NCI-H1930 (cell line): ENCODE measurements at places on chromosomes 5 and 9.

GRCh38 chr9:128409978-128410377, 10.7 kb upstream of the CERCAM start:
- DNase-seq = no peak

DNA sequence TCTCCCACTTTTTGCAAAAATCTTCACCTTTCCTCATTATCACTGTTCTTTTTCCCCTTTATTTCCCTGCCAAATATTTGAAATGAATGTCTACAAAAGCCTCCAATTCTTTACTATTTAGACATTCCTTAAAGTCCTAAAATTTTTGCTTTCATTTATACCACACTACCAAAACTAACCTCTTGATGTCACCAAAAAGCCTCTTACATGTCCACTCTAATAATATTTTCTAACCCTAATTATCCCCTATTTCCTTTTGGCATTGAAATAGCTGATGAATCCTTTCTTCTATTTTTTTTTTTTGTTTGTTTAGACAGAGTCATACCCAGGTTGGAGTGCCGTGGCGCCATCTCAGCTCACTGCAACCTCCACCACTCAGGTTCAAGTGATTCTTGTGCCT, 32.3 kb upstream of the NRG2 start:
- no peak for DNase-seq

DNA sequence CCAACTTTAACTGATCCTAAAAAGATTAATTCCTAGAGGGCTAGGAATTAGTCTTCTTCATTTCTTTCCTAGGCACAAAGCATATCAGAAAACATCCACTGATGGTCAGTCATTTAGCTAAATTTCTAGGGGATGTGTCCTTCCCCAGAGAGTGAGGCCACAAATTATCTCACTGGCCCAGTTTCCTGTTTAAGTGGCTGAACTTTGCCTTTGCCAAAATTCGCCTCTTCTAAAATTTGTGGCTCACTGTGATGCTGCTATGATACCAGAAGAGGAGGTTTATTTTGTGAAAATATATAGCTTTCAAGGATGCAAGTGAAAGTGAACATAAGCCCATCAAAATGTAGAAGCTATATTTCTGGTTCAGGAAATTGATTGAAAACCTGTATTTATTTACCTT, 98.1 kb upstream of the FER start:
- no peak for DNase-seq

DNA sequence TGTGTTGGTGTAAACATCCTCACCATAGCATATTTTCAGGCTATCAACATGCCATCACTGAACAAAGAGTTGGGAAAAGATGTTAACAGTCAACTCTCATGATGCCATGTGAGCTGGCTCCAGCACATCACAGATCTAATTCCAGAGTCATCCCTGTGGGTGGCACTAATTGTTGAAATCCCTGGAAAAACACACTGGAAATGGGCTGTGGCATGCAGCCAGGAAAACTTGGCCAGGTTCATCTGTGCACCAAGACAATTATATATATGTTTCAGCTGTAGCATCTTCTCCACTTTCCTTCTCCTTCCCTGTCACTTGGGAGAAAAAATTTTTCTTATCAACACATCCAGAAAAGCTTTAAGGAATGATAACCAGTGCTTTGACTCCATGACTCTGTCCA, 313.7 kb downstream of the TRIM32 start:
- no peak for DNase-seq

DNA sequence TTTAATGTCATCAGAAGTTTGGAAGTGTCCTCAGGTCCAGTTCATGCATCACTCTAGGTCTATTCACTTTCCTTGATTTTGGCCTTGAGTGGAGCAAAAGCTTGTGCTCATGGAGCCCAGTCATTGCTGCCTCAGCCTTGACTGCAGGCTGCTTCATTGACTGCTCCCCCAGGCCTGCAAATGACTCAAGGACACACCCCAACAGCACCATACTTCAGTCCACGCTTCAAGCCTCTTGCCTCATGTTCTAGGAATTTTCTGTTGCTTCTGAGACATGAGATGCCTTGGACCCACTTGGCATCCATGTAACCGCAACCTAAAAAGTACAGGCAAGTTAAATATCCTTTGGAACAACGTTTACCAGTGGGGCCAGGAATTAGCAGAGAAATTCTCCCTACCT, 193.7 kb downstream of the PIK3R1 start:
- no peak for DNase-seq

DNA sequence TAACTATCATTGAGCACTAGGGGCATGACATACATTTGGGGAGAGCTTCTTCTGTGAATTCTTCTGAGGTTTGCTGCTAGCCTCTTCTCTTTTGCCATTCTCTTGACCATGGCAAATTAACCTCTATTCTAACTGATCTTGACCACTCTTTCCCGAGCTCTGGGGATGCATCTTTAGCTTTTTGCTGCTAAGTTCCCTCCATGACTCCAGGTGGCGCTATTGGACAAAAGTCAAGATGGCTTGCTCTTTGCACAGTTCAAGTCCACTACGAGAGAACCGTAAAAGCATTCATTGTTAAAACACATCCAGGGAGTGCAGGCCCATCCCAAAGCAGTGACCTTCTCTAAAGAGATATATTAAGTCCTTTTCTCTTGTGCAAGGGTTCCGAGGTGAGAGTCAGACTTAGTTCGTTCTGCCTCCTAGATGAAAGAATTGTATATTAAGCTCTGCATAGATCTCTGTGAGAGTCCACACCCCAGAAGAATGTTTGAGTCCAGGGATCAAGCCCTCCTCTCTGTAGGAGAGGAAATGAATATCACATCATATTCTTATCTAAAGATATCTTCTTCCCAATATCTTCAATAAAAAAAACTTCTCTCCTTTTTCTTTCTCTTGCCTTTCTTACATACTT, 1152.9 kb upstream of the CDH6 start:
- DNase-seq = peak; percentile 60

GRCh38 chr9:2066312-2067273, 51.4 kb downstream of the SMARCA2 start:
- no peak for DNase-seq

- no peak for DNase-seq
Measured at GRCh38 chr5:179168664-179169063, 108.5 kb downstream of the ZNF354C start.

GRCh38 chr5:137891849-137892248, 2.6 kb downstream of the PKD2L2 start:
- no peak for DNase-seq

DNA sequence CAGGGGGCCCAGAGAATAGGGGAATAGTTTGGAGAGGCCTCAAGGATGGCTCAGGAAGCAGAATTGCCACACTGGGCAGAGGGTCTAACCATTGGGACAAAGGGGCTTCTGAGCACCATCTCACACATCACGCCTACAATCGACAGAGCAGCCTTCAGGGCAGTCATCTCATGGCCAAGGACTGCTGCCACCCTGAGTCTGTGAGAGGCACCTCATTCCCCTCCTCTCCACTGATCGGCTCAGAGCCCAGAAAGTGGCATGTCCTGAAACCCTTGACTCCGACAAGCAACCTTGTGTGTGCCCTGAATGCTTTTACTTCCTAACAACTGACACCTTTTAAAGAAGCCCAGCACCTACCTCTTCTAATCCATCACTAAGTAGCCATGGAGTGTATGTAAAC, 128.9 kb upstream of the PTPN3 start:
- DNase-seq = no peak

DNA sequence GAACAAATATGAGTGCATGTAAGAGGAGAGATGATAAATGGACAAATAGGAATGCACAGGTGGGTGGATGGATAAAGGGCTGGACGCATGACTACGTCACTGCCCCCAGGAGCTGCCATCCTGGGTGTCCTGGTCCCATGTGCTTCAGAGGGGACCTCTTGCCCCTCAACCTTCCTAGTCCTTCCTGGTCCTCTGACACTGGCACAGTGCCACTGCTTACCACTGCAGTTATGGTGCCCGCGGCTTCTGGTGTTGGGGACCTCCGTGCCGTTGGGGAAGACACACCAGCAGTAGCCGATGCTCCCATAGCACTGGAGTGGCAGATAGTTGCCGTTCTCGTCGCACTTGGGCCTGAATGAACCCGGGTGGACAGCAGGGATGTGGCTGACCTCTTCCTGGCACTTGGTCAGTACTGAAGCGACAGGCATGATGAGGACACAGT, 9.8 kb downstream of the CD74 start:
- DNase-seq = no peak

DNA sequence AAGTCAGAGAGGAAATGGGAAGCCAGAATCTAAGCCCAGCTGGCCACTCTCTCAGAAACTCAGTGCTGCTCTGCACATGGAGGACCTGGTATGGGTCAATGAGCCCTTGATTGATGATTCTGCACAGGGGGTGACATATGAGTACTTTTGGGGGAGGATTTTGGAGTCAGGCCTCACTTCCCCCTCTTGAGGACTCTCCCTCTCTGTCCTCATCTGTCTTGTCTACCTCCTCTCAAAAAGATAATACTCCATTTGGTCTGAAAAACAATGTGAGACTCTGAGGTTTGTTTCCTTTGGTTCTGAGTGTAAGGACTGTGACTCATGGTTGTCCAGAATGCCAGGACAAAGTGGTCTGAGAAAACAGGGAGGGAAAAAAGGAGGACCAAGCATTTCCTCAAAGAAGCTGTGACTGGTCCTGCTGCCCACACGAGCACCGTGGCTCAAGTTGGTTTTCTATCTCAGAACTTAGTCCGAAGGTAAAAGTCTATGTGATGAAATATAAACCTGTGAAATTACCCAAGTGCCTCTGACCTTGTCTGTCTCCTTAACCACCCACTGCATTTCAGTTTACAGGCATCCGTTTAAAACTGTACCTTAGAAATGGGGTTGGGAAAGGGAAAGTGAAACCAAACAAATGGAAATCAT, 11.1 kb downstream of the TTC39B start:
- DNase-seq = no peak

- no peak for DNase-seq
Measured at GRCh38 chr5:177297922-177298321, 5.6 kb downstream of the RAB24 start.

DNA sequence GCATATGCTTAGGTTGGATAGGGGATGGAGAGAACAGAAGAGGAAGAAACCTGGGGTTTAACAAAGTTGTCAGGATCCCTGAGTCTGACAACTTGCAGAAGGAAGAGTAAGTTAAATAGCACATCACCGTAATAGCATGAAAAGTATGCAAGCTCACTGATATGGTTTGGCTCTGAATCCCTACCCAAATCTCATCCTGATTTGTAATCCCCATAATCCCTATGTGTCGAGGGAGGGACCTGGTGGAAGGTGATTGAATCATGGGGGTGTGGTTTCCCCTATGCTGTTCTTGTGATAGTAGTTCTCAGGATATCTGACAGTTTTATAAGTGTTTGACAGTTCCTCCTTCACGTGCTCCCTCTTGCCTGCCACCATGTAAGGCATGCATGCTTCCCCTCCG, 193.3 kb downstream of the PSAT1 start:
- DNase-seq = no peak

DNA sequence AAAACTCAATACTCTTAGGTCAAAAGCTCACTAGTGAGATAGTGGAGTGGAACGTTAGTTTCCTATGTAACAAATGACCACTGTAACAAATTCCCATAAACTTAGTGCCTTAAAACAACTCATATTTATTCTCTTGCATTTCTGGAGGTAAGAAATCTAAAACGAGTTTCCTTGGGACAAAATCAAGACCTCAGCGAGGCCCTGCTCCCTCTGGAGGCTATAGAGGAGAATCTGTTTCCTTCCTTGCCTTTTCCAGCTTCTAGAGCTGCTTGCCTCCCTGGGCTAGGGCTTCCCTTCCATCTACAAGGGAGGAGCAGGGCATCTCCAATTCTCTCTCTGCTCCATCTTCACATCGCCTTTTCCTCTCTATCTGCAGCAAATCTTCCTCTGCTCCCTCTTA, 32.0 kb downstream of the SEMA5A start:
- DNase-seq = no peak

GRCh38 chr9:127626752-127627493, 14.8 kb downstream of the STXBP1 start:
- DNase-seq = no peak

DNA sequence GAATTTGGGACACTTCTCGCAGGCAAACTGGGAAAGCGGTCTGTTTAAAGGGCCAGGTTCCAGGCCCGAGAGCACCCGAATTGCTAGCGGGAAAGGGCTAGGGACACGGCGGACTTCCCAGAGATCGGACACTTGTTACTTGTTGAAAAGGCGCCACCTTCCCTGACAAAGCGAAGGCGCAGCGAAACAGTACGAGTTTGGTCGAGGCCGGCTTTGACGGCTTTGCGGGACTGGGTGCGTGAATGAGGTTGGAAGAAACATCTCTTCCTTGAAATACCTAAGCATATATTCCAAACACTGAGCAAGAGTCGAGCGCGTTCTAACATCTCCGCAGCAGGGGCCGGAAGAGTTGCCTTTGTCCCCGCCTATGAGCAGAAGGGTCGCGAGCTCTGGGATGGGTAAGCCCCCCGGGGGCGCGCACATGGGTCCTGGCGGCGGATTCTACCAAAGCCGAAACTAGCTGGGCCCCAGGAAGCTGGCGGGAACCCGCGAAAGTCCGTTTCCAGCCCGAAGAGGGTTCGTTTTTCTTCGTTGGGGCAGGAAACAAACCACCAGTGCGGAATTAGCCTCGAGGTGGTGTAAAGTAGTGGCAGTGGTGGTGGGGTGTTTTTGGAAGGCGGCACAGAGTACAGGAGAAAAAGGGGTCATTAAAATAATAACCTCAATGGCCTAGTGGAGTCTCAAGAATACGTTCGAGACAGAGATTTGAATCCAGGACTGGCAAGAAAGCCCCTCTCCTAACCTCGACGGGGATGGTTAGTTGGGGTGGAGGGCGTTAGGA, 1.5 kb downstream of the GDNF start:
- no peak for DNase-seq

GRCh38 chr5:76521240-76521758, 101.9 kb downstream of the F2RL2 start:
- no peak for DNase-seq

- DNase-seq = no peak
Measured at GRCh38 chr9:135905380-135906258, 1.7 kb downstream of the CAMSAP1 start.

GRCh38 chr5:122507045-122507444, 195.0 kb downstream of the SNCAIP start:
- DNase-seq = no peak

GRCh38 chr5:55222092-55222984, 4.8 kb downstream of the MCIDAS start:
- no peak for DNase-seq

DNA sequence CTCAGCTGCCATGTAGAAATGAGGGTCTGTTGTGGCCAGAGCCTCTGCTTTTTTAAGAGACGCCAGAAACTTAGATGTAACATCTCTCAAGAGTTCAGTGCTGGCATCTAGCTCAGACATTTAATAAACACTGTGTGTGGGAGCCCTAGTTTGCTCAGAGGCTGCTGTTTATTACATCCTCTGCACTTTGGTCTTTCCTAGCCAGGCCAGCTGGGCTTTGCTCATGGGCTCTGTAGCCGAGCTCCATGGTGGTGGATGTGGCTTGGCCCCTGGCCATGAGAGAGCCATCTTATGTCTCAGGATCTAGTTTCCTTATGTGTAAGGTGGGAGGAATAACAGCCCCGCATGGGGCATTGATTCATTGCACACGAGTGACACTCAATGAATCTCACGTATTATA, 30.0 kb downstream of the ARHGEF37 start:
- DNase-seq = no peak

DNA sequence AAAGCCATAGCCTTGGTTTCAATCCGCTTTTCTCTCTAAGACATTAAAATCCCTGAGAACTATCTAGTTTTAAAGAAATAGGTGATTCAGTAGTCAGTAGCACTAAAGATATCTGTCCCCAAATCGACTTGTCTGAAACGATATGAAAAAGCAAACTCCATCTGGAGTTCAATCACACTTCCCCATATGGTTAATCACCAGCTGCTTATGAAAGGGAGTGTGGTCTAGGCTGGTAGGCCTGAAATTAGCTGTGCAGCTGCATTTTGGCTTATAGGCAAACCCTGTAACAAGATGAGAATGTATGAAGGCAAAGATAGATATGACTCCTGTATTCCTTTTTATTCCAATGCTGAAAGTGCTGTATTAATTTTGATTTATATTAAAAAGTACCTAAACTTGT, 65.9 kb downstream of the DMRTA1 start:
- DNase-seq = no peak
